ENCODE measurements at places on chromosomes 5 and 9.

GRCh38 chr5:142830241-142831008 is 60.2 kb downstream of the ARHGAP26 start:
- no peak for DNase-seq

DNA sequence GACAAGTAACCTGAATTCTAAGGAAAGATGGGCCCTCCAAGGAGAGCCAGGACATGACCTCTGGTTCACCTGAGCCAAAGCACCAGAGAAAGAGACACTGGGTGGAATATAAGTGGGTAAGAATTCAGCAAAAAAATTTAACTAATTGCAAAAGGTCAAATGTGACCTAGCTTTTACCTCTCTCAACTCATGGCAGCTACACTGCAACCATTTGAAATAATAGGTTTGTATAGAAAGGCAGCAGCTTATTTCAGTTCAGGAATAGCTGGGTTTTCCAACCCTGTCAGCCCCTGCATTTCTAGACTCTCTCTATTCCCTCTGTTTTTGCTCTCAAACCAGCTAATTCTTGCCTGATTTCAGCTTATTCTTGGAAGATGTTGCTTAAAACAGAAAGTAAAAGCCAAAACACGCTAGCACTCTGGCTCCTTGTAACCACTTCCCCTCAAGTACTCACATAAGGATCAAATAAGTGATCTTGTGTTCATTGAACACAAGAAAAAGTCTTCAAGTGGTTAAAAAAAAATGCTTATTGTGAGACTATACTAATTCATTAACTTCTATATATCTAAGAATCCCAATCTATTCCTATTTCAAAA is 101.1 kb upstream of the NR4A3 start:
- DNase-seq = peak; percentile 26

DNA sequence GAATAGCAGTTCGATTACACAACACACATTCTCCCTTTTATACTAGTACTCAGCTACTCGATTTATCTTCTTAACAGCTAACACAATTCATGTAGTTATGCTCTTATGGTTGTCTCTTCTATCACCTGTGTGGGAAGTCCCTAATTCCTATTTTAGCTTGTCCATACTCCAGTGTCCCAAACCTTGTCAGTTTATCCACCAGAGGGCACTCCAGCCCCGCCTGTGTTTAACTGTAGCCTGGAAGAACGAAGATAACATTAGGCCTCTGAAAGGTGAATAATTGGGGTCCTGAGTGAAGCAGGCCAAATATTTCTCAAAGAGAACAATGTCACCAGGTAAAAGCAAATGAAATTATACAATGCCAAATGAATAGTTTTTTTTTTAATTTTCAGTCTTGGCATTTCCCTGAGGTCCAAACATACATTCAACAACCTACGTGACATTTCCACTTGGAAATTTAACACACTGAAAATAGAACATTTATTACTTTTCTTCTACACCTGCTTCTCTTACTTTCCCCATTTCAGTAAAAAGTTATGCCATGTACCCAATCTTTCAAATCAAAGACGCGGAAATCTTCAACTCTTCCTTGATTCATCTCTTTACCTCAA is 560.7 kb downstream of the HTR1A start:
- DNase-seq = peak; percentile 12

DNA sequence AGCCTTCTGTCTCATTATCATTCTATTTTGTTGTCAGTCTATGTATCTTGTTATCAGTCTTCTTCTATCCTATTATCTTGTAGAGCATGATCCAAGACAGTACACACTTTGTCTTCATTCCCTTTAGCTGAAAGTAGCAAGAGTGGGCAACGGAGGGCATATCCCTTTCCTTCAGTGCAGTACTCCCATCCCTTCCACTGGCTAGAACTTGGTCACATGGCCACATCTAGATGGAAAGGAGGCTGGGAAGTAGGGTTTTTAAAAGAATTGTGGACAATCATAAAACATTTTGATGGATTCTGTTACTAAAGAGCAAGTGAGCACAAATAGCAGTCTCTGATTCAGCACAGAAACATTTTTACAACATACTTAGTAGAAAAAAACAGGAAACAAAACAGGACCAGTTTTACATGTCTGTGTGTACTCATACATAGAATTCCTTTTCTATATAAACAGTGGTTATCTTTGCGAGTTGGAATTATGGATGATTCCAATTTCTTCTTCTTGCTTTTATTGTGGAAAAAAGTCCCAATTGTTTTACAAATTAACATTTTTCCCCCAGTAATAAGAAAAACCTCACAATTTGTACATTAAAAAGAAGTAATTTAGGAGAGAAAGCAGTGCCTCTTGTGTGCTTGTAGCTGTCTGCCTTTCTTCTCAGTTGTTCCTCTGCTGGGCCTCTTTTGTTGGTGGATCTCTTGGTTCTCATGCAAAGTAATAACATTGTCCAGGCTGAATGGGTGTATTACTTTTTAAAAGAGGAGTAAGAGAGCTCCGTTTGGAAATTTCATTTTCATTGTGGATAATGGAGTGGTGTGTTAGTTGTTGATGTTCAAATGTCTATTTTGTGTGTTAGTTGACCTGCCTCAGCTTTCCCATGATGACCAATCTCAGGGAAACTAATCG is 410.9 kb upstream of the TRPC7 start:
- no peak for DNase-seq

Data from hindlimb muscle (tissue), 1 donor.